Germinal center (tissue), 1 donor: ENCODE measurements at places on chromosomes 1 and 21.

- peak; percentile 84 for DNase-seq
Measured at GRCh38 chr1:204975568-204976235, 67.3 kb upstream of the CNTN2 start.

GRCh38 chr21:46150073-46150472 lies 5.3 kb downstream of the FTCD start:
- DNase-seq = no peak

- no peak for DNase-seq
Measured at GRCh38 chr1:220957233-220957605, 78.0 kb downstream of the HLX start.

GRCh38 chr1:211613108-211613947 lies 34.4 kb upstream of the SLC30A1 start:
- DNase-seq = no peak

DNA sequence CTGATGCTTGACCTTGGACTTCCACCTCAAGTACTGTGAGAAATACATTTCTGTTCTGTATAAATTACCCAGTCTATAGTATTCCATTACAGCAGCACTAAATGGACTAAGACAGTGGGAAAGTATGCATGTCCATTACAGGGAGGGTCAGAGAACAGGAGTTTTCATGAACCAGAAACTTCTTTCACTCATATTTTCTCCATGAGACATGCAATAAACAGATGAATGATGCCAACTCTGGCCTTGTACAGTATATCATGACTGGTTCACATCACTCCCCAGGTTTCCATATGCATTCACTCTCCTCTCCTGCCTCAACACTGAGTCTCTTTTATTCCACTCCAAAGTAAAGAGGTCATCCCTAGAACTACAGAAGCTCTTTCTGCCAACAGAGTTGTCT lies 4.5 kb upstream of the IFI16 start:
- DNase-seq = no peak

GRCh38 chr1:241269116-241269515 lies 87.9 kb downstream of the RGS7 start:
- no peak for DNase-seq

DNA sequence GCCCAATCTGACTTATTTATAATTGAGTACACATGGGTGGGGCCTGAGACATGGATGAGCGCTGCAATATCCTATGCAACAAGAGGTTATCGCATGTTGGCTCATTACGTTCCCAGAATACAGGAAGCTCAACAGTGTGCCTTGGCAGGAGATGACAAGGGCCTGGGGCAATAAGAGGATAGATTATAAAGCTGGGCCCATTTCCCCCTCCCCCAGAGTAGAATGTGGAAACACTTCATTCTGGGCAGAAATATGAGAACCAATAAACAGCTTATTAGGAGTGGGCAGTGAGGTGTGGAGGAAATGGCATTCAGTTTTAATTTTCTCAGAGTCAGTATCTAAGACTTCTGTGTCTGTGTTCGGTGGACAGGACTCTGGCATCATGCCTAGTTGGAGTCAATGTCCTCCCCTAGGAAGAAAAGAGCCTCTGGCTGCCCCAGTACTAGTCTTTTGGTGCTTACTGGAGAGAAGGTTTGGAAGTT lies 92.8 kb downstream of the PIK3R3 start:
- no peak for DNase-seq

DNA sequence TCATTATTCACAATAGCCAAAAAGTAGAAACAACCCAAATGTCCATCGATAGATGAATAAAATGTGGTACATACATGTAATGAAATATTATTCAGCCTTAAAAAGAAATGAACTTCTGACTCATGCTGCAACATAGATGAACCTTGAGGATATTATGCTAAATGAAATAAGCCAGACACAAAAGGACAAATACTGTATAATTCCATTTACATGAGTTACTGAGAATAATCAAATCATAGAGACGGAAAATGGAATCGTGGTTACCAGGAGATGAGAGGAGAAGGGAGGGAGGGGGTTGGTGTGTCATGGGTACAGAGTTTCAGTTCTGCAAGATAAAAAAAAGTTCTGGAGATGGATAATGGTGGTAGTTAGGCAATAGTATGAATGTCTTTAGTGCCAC lies 184.1 kb downstream of the PSMG1 start:
- no peak for DNase-seq

DNA sequence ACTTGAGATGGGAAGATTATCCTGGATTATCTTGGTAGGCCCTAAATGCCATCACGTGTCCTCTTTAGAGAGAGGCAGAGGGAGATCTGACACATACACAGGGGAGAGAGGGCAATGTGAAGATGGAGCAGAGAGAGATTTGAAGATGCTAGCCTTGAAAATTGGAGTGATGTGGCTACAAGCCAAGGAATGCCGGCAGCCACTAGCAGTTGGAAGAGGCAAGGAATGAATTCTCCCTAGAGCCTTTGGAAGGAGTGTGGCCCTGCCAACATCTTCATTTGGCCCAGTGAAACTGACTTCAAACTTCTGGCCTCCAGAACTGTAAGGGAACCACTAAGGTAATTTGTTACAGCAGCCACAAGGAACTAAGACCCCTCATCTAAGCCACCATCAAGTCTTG lies 8.9 kb upstream of the CAMTA1 start:
- DNase-seq = no peak

GRCh38 chr1:59445040-59445439 lies 148.1 kb downstream of the FGGY start:
- no peak for DNase-seq

DNA sequence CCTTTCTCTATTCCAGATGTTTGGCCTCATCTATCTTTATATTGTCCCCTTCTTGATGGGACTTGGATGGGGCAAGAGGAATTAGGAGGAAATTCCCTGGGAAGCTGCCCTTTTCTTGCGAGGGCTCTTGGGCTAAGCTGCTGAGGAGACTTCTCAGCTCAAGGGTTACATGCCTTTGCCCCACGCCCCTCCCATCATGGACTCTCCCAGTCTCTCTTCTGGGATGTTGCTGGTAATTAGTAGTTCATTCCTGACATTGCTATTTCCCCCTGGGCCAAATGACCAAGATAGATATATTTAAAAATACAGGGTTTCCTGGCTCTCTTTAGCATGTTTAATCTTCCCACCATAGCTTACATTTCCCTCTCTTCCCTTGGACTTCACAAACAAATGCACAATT lies 90.6 kb upstream of the RALGPS2 start:
- DNase-seq = no peak

- DNase-seq = no peak
Measured at GRCh38 chr1:165666152-165666825, 32.1 kb downstream of the ALDH9A1 start.

DNA sequence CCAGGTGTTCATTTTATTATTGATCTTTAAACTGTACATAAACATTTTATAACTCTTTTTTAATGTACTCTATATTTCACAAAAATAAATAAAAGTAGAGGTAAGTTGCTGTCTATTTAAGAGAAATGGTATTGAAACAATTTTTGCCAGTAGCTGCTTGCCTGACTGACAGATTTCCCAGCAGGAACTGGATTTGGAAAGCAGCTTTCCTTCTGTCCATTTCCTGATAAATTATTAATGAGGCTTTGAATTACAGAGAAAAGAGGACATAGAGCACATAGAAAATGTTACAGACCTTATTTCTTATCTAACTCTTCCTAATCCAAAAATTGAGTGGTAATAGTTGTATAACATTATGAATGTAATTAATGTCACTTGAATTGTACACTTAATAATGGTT lies 79.7 kb upstream of the BCL10 start:
- no peak for DNase-seq

DNA sequence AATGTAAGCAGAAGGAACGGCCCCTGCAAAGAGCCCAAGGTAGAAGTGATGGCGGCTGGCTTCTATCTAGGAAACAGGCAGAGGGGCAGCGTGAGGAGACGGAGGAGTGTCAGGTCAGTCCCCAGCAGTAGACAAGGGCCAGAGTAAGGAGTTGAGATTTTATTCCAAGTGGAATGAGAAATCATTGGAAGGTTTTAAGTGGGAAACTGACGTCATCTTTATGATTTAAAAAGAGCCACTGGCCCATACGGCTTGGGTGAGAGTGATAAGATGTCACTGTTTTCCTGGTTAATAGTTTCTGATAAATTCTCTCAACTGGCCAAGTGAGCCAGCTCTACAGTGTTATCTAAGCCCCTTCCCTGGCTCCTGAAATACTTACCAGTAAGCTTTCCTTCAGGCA lies 103.2 kb upstream of the CAMK1G start:
- DNase-seq = no peak

DNA sequence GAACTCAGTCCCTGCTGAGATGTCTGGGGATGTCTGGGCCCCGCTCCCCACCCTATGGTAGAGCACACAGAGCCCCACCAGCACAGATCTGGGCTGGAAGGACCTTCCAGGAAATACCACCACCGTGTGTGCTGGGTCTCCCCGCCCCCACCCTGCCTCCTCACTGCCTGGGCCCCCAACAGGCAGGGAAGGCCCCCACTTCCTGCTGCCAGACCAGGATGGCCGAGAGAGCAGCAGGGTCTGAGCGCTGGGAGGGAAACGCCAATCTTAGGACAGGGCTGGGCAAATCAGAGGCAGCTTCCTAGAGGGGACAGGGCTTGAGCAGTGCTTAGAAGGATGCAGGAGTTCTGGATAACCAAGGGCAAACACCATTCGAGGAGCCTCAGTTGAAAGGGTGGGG lies 11.9 kb downstream of the ADGRB2 start:
- no peak for DNase-seq

DNA sequence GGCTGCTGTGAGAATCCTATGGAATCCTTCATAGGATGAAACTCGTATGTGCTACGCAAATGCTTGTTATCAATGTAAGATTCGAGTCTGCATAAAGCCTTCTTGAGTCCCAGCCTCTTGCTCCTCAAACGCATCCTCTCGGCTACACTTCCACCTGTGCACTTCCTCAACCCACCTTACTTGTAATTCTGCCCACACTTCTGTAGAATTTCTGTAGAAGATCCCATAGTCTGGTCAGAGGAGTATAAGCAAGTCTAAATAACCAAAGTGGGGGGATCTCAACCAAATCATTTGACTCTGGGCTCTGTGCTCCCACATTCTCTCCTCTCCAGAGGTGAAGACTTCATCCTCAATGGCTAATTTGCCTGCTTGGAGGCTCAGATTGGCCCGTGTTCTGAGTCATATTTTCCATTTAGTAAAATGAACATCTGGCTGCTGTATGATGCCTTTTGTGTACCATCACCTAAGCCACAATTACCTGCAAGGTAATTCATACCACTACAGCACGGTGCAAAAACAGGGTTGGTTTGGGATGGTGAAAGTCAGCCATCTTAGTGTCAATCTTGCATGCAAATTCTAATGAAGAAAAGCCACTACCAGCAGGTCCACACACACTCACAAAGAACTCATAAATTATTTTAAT lies 63.2 kb downstream of the ITPKB start:
- peak; percentile 61 for DNase-seq

- DNase-seq = no peak
Measured at GRCh38 chr21:16389643-16390042, 659.9 kb downstream of the USP25 start.

- peak; percentile 77 for DNase-seq
Measured at GRCh38 chr1:46133181-46133658, 791 bp upstream of the PIK3R3 start.

DNA sequence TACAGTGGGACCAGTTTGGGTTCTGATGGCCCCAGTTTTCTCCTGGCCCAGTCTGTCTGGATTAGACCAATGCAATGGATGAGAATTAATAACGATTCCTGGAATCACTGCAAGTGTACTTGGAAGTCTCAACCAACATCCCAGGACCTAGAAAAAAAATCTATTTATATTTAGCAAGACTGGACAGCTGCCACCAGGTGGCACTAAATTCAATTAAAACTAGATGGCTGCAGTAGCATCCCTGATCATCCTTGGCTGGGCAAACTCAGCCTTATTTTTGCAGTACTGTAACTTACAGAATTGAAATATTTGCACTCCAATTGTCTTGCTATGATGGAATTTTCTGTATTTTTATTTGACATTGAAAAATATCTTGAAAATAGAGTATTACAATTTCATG lies 165.7 kb downstream of the NCAM2 start:
- DNase-seq = peak; percentile 5

DNA sequence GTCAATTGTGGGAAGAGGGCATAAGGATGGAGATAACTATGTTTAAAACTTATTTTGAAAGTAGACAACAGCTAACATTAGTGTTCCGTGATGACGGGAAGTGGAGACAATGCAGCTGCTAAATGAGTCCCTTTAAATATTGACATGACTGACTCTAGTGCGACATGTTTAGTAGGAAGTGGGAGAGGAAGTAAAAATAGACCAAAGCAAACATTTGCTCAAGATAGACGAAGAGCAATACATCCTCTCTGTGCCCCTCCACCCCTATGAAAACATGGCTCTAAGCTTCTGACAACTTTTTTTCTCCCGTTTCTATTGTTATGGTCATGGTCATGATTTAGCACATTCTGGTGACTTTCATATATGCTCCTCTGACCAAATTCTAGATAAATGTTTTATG lies 60.0 kb upstream of the HMCN1 start:
- DNase-seq = no peak

GRCh38 chr1:1040004-1040991 lies 20.4 kb downstream of the AGRN start:
- DNase-seq = peak; percentile 94

DNA sequence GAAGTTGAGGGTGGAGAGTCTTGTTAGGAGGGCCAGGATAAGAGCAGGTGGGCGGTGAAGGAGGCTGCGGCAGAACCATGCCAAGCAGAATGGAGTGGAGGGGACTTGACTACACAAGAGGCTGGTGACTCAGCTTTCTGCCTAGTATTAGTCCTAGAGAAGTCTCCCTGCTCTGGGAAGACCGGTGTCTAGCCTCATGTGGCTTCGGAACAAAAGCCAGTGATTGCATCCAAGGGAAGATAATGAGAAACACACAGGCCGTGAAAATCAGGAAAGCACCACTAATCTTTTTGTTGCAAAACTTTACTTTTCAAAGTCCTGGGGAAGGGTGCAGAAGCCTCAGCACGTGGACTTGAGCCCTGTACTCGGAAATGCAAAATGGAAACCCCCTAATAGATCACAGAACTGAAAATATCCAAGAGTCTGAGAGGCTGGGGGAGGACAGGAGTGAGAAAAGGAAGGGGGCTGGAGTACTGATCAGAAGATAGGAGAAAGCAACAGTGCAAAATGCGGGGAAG lies 31.4 kb downstream of the DDR2 start:
- no peak for DNase-seq

- DNase-seq = no peak
Measured at GRCh38 chr1:86110451-86111129, 46.0 kb downstream of the COL24A1 start.

DNA sequence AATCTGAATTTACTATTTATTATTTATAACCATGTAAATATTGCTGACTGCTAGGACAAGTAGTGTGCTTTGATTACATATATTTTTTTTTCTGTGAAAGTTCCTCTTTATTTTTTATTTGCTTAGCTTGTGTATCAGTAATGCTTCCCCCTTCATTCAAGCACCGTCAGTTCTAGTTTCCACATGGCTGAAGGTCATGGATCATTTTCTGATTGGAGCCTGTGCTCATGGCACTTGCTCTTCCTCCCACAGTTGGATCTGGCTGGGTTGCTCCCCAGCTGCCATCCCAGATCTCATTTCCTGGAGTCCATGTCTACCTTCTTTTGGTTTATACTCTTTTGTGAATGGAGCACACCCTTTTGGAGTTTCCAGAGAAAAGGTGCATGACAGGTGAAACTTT lies 57.0 kb upstream of the IGSF5 start:
- no peak for DNase-seq
